Activated T-helper 2 cell treated with anti-CD3 and anti-CD28 coated beads, Interferon-gamma antibody, Interleukin-2, Interleukin-4, amounts not matched to agents 10 μg/mL and 5 μg/mL and 100 μg/mL, durations not matched to agents 14 hours and 24 hours and 36 hours (primary cell): ENCODE measurements at places on chromosomes 11 and 22.

DNA sequence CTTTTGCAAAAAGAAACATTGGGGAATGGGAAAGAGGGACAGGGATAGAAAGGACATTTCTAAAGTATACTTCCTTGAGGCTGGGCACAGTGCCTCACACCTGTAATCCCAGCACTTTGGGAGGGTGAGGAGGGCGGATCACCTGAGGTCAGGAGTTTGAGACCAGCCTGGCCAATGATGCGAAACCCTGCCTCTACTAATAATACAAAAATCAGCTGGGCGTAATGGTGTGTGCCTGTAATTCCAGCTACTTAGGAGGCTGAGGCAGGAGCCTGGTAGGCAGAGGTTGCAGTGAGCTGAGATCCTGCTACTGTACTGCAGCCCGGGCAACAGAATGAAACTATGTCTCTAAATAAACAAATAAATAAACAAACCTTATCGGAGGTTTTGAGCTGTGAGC, 16.3 kb upstream of the TEF start:
- no peak for DNase-seq

DNA sequence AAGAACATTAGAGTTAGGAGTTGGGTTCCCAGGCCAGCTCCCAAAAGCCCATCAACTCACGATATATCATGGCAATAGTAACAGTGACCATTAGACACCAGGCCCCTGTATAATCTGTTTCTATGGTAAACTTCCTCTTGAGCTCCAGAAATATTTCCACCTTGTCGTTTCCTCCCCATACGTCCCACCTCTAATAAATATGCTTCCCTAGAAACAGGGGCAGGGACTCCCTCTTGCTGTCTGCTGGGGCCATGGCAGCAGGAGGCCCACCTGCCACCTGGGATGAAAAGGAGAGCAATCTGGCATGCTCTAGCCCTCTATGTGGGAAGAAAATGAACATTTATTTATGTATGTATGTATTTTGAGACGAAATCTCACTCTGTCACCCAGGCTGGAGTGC, 32.2 kb upstream of the AMOTL1 start:
- no peak for DNase-seq

DNA sequence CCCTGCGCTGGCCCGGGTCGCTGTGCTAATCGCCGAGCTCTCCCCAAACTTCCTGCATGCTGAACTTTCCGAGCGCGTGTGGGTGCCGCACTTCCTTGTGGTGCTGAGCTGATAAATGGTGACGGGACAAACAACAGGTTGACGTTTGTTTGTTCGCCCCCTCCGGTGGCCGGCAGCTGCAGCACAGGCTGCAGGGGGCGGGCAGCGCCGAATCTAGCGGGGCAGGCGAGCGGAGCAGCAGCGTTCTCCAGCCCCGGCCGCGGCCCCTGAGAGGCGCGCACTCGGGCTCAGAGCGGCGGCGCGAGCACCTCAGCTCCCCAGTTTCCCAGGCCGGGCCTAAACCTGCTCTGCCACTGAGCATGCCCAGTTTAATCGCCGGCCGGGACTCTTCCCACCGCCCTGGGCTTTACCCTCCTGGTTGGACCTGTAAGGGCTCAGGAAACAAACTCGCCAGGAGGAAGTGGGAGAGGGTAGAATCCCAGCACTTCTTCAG, at the start of gene PDGFD:
PDGFD (minus strand) TSS at position 120 of the 493 bp plus-strand sequence.
- no peak for DNase-seq

DNA sequence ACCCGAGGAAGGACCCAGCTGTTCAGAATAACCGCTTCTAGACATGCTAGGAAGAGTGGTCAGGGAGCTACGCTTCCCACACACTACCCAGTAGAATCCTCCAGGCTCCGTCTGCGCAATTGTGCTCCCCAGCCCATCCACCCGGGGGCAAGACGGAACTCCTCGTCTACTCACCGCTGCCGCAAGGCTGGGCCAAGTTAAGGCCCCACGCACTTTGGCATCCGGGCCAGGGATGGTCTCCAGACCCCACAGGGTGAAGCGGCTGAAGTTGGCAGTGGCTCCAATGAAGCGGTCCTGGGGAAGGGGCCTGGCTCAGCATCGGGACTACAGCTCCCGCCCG, 757 bp downstream of the RNASEH2C start:
- no peak for DNase-seq

- DNase-seq: no peak
These were observed 214.2 kb upstream of the ZBED5 start for GRCh38 chr11:11072067-11072466.
